GM12864 (cell line): ENCODE measurements at places on chromosomes 5 and 9.

GRCh38 chr9:18501949-18502348, 28.0 kb downstream of the ADAMTSL1 start:
- no peak for DNase-seq

- DNase-seq = no peak
Measured at GRCh38 chr5:4737868-4738267, 402.3 kb upstream of the ADAMTS16 start.

GRCh38 chr9:13450723-13451122, 171.2 kb upstream of the MPDZ start:
- no peak for DNase-seq

- DNase-seq = no peak
Measured at GRCh38 chr5:55649963-55650362, 62.2 kb downstream of the SLC38A9 start.

- DNase-seq = no peak
Measured at GRCh38 chr9:121863955-121864354, 212.5 kb downstream of the DAB2IP start.

- no peak for DNase-seq
Measured at GRCh38 chr5:115558388-115558956, 13.9 kb upstream of the FEM1C start.

DNA sequence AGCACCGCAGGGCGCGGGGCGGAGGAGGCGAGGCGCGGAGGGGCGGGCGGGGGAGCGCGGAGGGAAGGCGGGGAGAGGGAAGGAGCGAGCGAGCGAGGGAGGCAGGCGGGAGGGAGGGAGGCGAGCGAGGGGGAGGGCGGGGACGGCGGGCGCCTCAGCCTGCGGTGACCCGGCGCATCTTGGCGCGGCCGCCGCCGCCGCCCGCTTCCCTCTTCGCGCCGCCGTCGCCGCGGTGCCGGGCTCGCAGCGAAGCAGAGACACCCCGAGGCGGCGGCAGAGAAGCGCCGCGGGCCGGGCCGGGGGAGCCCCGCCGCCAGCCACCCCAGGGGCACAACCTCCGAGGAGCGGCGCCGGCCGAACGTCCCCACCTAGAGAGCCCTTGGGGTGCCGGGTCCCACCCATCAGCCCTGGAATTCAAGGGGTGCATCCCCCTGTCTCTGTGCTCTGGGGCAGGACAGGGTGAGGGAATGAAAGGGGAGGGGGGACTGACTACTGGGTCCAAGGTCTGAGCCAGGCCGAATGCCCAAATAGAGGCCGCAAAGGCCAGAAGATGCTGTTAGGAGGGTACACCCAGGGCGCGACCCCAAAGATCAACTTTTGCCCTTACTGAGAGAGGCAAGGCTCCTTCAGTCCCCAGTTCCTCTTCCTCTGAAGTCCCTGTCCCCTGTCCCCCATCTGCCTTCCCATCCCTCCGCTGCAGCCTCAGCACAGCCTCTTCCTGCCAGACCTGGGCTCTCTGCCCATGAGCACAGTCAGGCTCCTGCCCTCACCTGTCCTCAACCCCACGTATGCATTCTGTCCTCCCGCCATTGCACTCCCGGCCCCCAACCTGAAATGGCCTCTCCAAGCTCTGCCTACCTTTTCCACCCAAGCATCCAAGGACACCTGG, at the start of gene ADAMTS2:
Gene ADAMTS2 (minus strand): TSS at position 29 of the 889 bp plus-strand sequence. CDS start 133 bp downstream, outside the sequence.
- DNase-seq = no peak

- no peak for DNase-seq
Measured at GRCh38 chr5:175657593-175658271, at the start of gene HRH2. HRH2 (plus strand) TSS chr5:175658071; CDS start chr5:175683234, 25,163 bp downstream.

GRCh38 chr9:27348785-27349697, 52.1 kb upstream of the EQTN start:
- no peak for DNase-seq

- DNase-seq = no peak
Measured at GRCh38 chr5:173163219-173163618, 18.9 kb downstream of the BNIP1 start.

DNA sequence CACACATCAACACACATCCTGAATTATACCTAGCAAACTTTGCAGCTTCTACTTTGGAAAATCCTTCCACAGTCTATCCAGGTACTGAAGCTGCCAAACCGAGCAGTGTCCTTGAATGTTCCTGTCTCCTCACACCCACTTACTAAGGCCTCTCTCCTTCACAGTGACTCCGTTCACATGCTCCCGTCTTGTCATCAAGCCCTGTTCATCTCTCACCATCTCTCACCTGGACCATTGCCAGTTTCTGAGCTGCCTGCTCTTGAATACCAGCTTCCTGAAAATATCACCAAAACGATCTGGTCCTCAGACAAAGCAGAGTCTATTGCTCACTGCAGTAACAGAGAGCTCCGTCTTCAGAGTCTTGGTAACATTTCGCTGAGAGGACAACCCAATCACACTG, 57.4 kb downstream of the GCNT1 start:
- no peak for DNase-seq

DNA sequence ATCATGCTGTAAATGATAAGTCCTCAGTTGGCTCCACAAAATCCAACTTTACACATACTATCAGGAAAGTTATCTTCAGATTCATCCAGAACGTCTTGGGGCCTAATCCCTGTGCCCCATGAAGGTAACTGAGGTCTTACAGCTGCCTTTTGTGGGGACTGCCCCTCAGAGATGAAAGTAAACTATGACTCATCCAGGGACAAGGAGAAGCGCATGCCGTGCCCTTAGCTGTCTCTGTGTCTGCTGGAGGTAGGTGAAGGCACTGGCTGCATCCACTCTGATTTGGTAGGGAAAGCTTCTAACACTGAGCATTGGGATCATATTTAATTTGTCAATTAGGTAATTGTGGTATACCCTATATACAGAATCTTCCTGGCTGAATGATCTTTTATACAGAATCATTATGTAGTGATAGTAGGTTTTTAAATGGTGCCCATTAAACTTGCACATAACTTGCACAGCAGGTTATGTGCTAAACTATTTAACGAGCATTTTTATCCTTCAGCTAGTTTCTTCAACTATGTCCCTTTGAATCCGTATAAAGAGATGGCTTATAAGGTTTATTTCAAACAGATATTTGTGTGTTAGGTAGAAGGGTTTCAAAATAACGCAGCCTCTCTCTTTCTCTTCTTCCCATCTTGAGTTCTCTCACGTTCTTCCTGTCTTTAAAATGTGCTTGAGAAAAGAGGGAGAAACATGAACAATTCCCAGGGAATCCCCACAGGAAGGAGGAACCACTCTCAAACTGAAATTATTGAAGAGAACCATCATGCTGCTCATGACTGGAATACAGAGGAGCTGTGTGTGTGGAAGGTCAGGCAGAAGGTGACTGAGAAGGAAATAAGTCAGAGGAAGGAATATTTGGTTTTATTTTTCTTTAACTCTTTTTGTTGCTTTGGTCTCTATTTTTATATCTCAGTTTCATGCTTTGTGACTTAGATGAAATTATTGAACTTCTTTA, 250.9 kb downstream of the CD180 start:
- no peak for DNase-seq

- DNase-seq = no peak
Measured at GRCh38 chr9:127867356-127868277, 9.9 kb downstream of the AK1 start.

DNA sequence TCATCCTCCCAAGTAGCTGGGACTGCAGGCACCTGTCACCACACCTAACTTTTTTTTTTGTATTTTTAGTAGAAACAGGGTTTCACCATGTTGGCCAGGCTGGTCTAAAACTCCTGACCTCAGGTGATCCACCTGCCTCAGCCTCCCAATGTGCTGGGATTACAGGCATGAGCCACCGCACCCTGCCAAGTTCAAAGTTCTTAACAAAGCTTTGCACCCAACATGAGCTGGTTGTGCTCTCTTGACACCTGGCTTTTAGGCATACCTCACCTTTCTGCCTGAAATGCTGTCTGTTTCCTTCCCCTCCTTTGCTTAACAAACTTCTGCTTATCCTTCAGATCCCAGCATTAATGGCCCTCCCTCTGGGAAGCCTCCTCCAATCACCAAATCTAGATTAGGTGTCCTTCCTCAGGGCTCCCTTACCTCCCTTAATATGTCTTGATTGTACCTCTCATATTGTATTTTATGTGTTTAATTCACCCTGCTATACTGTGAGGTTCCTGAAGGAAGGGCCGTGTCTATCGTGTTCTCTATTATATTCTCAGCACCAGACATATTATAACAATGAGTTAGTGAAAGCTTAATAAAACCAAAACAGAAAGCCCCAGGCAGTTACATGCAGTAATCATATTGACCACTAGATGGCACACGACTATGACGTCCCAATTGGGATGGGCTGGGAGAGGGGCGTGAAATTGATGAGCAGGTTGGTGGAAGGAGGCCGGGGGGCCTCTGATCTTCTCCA, 62.9 kb upstream of the PPARGC1B start:
- no peak for DNase-seq

- no peak for DNase-seq
Measured at GRCh38 chr9:71765693-71766092, 2.6 kb downstream of the CEMIP2 start.

DNA sequence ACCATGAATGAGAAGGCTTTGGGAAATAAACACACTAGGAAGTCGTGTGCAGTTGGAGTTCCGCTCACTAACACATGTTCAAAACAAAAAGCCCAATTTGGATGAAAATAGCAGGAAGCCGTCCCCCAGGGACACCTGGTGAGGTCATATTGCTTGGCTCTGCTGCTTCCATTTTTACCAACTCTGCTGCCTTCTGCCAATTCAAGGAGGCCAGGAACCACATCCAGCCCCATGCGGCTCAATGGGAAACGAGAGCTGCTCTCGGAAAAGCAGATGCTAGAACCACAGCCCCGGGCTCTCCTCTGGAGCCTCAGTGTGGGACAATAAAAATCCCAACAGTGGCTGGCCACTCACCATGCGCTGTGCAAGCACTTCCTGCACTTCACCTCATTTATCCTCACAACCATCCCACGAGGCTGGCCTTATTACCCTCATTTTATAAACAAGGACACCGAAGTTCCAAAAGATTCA, 13.4 kb downstream of the ADAM19 start:
- no peak for DNase-seq

DNA sequence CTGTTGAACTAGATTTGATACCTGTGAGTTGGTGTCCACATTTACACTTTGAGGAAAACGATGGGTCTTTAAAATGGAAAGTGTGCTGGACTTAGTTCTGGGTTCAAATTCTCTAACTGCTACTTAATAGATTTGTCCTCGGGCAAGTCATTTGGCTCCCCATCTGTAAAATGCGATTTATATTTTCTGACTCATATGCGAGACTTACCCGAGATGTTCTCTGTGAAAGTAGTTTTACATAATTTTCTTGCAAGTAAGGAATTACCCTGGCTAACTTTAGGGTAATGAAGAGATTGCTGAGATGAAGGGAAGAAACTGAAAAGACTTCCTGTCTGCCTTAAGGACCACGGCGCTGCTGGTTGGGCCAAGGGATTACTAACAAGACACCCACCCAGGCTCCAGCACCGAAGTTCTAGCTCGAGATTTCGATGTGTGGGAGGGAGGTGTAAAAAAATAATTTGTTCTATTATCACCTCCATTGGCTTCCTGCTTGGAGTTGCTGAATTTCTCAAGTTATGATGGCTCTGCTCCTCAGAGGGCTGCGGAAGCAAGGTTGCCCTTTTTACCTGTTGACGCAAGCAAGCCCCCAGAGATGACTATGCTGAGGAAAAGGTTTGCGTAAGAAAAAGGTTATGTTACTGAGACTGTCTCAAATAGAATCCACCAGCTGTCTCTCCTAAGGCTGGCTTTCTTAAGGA, 24.1 kb downstream of the PCSK1 start:
- DNase-seq = no peak

DNA sequence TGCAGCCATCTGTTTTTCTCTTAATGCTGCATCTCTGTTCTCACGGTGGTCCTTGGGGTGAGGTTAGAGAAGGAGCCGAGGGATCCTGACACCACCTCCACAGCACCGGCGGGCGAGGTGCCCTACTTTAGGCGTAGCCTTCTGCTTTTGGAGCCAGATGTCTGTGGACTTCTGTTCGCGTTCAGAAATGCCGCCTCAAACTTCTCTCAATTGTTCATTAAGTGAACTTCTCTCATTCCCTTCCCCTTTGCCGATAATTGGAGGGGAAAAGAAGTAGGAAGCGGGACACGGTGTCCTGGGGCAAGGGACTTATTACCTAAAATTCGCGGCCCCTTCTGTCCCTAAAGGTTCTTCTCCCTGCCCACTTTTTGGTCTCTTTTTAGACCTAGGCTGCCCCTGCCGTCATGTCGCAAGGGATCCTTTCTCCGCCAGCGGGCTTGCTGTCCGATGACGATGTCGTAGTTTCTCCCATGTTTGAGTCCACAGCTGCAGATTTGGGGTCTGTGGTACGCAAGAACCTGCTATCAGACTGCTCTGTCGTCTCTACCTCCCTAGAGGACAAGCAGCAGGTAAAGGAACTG, 455 bp downstream of the KIF20A start:
- no peak for DNase-seq

DNA sequence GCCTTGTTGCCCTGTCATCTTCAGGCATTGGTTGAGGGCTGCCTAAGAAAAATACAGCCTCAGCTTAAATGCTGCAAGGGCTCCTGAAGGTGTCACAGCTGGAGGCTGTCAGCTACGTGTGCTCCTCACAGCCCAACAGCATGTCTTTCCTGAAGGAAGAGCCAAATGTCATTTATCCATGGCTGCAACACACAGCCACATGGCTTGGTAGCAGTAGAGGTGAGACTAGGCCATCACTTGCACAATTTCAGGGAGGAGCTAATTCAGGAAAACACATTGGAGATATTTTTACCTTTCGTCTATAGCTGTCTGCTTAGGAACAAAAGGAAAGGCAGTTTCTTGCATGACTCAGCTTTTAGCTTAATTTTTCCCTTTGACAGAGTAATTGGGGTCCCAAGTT, 260.7 kb downstream of the SYK start:
- DNase-seq = no peak

GRCh38 chr9:130881516-130881915, 15.1 kb downstream of the QRFP start:
- DNase-seq = no peak

DNA sequence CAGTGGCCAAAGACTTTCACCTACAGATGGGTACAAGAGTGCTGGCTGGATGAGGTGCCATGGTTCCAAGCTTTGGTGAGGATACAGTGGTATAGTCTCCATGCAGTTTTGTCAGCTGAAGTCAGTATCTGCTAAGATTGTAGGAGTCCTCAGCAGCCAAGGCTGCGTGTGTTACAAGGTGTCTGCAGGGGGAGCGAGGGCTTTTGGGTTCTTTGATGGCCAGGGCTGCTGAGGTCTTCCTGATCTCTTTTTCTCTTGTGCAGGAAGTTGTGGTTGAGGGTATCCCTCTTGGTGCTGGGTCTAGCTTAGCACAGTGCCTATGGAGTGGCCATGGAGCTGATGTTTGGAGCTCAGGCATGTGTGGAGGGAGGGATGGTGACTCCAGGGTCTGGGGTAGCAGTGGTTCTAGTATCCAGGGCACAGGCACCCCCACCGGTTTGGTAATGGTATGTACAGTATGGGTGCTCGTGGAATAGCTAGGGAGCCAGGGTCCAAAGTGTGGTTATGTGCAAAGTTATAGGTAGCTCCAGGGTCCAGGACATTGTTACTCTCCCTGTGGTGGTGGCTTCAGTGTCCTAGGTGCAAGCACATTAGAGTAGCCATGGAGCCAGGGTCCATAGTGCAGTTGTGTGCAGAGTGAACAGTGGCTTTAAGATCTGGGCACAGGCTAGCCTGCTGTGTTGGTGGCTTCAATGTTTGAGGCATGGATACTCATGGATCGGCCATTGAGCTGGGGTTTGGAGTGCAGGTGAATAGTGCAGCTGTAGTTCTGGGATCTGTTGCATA, 36.7 kb downstream of the CNTLN start:
- no peak for DNase-seq
